ENCODE measurements at places on chromosomes 7 and 10.

- DNase-seq, result no peak
Observed at GRCh38 chr10:58851606-58852005, 324.8 kb upstream of the PHYHIPL start.

DNA sequence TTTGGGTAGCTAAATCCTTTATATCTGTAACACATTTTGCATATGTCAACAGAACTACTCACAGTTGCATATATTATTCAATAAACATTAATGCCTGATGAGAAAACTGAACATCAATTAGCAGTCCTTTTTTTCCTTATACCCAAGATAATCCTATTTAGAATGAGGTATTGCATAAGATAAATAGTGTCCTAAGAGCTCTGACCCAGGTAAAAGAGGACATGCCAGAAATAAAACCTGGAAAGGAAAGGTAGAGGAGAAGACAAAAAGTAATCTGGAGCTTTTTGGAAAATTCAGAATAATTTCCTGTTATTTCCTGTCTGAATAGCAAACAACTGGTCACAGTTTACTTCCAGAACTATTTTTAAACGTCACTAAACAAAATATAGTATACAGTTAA lies 204.4 kb downstream of the PLXDC2 start:
- DNase-seq, result no peak

DNA sequence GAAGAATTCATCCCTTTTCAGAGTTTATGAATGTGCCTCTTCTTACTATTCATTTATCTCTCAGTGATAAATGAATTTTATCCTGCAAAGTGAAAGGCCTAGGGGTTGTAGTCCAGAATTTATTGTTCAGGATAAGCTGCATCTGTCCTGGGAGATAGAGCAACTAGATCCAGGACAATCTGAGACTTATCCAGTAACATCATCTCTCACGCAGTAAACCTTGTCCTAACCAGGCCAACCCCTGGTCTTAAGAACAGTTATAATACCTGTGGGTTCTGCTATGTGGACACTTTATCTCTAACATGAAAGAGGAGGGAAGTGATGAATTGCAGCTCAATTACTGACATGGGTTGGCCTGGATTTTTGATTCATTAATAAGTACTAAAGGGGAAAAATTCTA lies 287.6 kb downstream of the BMPER start:
- DNase-seq, result no peak

DNA sequence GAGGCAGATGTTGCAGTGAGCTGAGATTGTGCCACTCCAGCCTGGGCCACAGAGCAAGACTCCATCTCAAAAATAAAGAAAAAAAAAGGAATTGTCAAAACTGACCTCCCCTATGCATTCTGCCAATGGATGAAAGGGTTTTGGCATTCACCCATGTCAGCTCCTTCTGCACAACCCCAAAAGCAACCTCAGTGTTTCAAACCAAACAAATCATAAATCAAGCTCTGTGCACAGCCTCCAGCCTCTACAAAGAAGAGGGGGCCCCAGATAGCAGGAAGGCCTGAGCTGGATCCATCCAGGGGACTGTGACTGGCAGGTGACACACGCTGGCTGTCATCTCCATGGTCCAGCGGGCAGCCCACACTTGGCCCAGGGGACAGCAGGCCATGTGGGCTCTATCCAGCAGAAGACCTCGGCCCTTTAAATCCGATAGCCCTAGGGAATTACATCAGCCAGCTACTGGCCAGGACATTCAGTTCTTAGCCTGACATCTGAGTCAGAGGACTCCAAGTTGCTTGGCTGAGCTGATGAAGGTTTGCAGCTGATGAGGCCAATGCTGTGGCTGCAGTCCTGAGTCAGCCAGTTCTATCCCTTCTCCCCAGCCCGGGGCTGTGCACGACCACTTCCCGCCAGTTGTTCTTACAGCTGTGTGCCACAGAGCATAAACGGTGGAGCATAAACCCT lies 52.0 kb upstream of the FIGNL1 start:
- no peak for DNase-seq

DNA sequence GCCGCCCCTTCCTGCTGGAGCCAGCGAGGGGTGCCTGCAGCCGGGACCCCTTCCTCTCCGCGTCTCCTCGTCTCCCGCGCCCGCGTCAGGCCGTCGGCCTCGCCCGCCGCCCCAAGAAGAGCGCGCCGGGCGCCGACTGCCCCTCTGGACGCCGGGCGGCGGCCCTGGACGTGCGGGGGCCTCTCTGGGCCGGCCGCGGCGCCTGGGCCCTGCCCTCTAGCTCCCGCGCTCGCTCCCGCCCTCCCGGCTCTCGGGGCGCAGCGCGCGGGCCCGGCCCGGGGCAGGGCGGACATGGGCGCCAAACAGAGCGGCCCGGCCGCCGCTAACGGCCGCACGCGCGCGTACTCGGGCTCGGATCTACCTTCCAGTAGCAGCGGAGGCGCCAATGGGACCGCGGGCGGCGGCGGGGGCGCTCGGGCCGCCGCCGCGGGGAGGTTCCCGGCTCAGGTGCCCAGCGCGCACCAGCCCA lies 704 bp downstream of the ZNRF2 start:
- no peak for DNase-seq

DNA sequence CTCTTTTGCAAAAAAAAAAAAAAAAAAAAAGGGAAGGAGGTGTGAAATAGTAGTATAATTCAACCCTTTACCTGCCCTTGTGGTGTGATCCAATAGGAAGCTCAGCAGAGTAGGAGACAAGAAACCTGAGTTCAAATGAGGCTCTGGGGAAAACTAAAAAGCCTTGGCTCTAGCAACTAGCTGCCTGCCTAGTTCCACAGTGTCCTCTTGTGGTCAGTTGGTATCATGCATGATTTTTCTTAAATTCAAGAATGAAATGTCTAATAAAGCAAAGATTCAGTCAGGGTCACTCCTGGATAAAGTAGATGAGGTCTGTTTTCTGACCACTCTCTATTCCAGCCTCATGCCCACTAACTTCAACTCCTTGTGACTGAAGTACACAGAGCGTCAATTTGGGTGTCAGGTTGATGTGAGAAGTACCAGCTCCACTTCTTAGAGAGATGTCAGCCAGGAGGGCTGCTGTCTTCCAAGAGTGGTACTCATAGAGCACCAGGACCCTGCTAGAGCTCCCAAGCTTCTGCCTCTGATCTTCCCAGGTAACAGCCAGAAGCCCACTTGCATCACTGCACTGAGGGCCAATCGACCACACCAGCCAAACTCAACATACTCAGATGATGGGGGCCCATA lies 10.5 kb downstream of the LSM5 start:
- no peak for DNase-seq

DNA sequence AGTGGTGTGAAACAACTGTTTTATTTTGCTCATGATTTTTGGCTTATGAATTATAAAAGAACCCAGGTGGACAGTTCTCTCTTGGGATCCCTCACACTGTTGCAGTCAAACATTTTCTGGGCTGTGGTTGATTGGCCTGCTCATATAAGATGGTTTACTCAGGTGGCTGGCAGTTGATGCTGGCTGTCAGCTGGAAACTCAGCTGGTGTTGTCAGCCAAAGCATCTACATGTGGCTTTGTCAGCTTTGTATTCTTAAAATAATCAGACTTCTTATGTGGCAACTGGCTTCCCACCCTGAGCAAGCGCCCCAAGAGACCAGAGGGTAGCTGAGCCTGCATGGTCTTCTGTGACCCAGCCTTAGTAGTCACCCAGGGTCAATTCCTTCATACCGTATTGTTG lies 534.7 kb downstream of the NRG3 start:
- no peak for DNase-seq

- DNase-seq, result no peak
Observed at GRCh38 chr7:51242007-51242691, 74.5 kb downstream of the COBL start.

GRCh38 chr7:124781418-124781817 lies 15.8 kb upstream of the GPR37 start:
- DNase-seq, result no peak

GRCh38 chr7:22433710-22434460 lies 66.1 kb downstream of the STEAP1B start:
- DNase-seq, result no peak

DNA sequence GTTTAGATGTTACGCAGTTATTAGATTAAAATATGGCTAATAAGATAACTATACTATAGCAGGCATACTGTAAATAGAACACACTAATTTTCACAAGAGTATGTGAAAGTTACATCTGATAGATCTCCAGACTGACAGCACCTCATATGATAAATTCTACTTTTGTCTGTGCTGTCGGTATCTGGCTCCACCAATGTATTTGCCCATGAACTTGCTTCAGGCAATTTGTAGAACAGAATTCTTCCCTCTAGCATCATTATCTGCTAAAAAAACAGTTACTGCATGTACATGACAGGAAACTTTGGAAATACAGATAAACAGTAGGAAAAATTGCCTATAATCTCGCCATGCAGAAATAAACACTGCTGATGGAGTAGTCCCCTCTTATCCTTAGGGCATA lies 137.7 kb downstream of the WNT2 start:
- no peak for DNase-seq

- DNase-seq, result no peak
Observed at GRCh38 chr10:57844387-57844998, 423.2 kb downstream of the IPMK start.

GRCh38 chr10:74855027-74855426 lies 28.6 kb downstream of the KAT6B start:
- no peak for DNase-seq

GRCh38 chr7:19146699-19147098 lies 1.5 kb upstream of the FERD3L start:
- DNase-seq, result no peak

- no peak for DNase-seq
Observed at GRCh38 chr10:118471863-118472262, 123.6 kb downstream of the PRLHR start.

DNA sequence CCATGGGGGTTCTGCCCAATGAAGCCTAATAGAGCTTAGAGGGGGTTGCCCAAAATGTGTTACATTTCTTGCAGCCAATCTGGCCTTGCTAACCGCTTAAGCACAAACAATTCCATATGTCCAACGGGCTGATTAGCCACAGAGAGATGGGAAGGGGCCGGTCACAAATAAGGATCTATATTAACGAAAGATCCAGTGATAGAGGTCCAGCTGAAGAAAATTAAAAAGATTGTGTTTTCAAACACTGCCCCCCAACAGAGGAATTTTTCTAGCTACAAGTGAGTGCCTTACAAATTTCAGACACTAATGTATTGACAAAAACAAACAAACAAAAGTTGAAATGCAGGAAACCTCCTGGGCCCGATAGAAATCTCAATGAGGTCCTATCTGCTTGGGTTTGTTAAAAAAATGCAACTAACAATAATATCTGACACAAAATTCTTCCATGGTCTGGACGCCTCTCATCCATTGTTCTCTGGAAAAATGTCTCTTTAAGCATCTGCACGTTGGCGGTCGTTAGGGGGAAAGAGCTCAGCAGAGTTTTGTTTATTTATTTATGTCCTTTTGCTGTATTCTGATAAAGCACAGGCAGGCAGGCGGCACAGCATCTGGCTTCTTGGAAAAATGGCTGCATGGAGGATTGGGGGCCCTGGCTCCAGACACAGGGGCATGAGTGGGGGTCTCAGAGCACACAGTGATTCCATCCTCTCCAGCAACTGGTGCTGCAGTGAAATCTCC lies 402.0 kb downstream of the RPS24 start:
- DNase-seq, result no peak

- DNase-seq, result no peak
Observed at GRCh38 chr7:25804154-25804553, 347.8 kb upstream of the NFE2L3 start.

DNA sequence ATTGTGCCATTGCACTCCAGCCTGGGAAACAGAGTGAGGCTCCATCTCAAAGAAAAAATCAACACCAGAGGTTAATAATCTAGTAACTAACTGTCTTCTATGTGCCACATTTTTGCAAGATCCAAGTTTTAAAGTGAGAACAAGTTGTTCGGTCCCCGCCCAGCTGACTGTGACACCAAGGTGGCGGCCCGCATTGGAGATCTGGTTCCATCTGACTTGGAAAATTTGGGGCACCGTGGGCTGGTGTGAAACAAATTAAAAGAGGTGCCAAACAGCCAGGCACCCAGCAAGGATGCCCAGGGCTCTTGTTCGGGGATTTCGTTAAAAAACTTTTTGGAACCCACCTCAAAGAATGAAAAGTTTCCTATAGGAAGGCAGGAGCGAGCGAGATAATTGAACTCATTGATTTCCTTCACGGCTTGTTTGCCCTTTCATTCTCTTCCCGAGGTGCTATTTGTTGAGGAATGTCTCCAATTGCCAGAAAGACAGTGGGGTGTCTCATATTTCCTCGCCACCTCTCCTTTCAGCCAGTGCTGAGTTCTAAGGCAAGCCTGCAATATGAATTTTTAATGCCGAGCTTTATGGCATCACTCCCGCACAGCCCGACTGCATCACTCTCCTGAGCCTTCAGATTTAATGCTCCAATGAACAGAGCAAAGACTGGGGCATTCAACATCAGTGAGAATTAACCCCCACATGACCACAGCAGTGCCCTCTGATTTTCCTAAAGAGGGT lies 156.9 kb upstream of the SH2B2 start:
- no peak for DNase-seq
